ENCODE measurements at places on chromosomes 7 and 10. TPM values are rescaled to one million over a fixed set of nuclear protein-coding genes. Genes with fewer than 3 reads are reported as not detected.

CCNJ gene
- 15.2 TPM for total RNA-seq

DNA sequence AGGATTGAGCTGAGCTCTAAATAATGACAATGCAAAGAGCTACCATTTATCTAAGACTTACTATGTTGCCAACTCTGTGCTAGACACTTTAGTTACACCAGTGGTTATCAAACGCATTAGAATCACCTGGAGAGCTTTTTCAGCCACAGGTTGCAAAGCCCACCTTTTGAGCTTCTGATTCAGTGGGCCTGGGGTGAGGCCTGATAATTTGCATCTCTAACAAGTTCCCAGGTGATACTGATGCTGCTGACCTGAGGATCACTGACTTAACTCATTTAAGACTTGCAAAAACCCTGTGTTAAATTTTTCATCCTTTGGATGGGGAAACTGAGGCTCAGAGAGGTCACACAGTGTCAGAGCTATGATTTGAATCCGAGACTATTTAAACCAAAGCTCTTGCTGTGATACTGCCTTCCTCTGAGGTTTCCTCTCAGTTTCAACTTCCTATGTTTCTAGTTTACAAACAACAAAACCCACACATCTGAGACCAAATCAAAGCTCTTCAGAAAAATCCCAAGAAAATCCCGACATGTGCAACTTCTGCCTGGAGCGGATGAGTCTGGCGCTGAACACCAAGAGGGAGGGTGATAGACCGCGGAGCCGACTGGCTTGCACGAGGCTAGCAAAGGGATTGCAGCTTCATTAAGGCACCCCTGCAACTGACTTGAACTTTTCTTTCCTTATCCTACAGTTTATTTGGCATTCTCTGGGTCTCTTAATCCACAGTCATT lies 124.9 kb downstream of the CYP26A1 start:
- H3K27me3 ChIP-seq: peaks cover 9% of the 10 kb centered on the region
- no peaks in the 10 kb centered on the region for H3K36me3 ChIP-seq
- H3K4me3 ChIP-seq: peak overlapping the region; percentile 50
- H3K4me1 ChIP-seq: peaks cover 16% of the 10 kb centered on the region
- DNase-seq: no peak

FERD3L gene
- not detected for total RNA-seq

OR6B1 gene
- total RNA-seq: not detected

UBN2 gene
- total RNA-seq: 14.0 TPM

Measured in Panc1 (cell line).